Stimulated activated effector memory CD8-positive, alpha-beta T cell treated with anti-CD3 and anti-CD28 coated beads, Interleukin-12 subunit alpha, Interleukin-12 subunit beta, amount 100 ng/mL, for 72 hours (primary cell): ENCODE measurements at places on chromosomes 11 and 22.

DNA sequence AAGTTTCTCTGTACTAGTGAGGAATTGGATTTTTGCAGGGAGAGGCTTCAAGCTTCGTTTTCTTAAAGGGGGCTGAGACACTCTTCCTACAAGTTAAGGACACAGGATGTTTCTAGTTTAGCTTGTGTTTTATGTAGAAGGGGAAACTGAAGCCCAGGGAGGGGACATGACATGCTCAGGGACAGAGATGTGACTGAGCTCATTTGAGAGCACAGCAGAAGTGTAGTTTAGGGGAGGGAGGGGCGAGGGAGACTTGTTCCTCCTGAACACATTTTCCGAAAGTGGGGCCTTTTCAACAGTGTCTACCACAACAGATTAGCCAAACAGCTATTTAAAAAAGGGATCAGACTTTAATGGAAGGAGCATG lies 148.1 kb downstream of the FBXO7 start:
- DNase-seq, result no peak

- DNase-seq, result no peak
These were observed 33.7 kb downstream of the RNF121 start for GRCh38 chr11:71962428-71963038.

GRCh38 chr11:18705651-18706281 lies 7.2 kb downstream of the TMEM86A start:
- DNase-seq, result no peak

DNA sequence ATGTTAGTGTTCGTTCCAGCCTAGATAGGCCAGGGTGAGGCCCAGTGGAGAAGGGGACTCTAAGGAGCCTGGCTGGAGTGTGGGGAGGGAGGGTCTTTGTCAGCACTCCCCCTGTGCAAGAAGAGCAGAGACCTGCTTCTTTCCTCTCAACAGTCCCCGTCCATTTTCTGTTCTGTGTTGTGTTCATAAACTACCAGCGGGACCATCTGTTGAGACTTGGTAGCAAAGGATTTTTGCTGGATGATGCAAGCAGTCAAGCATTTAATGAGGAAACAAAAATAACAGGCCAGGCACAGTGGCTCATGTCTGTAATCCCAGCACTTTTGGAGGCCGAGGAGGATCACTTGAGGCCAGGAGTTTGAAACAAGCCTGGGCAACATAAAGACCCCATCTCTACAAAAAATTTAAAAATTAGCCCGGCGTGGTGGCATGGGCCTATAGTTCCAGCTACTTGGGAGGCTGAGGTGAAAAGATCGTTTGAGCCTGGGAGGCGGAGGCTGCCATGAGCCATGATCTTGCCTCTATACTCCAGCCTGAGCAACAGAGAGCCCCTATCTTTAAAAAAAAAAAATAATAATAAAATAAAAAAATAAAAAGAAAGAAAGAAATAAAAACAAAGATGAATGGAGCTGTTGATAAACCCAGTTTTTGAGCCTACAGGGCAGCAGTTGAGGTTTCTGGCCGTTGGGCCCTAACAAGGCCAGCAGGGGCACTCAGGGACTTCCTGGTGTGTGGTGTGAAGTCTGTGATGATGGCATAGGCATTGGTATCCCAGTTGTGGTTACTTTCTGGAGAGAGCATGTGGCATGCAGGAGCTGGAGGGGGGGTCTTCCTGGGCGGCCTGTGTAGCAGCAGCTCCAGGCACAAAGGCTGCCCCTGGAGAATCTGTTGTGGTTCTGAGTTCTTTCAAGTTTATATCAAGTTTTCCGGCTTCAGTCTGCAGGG lies 1.7 kb upstream of the TXNRD2 start:
- DNase-seq, result no peak

DNA sequence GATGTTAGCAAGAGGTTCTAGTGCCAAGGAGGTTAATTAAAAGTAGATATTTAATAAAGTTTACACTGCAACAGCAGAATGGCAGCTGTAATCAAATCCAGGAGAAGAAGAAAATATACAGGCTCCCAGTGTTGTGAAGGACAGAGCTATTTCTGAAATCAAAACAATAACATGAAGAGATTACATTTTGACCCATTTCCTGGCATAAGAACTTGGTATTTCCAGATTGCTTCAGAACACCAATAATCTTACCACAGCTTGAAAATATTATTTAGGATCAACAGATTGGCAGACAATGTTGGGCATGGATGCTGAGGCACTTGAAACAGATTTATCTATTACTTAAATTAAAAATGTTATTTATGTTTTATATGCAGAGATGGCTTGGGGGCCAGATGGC lies 692.5 kb downstream of the KCNA4 start:
- DNase-seq, result no peak
